Immature natural killer cell (primary cell): ENCODE measurements at places on chromosomes 6 and 20. TPM values are rescaled to one million over a fixed set of nuclear protein-coding genes. Genes with fewer than 3 reads are reported as not detected.

GRCh38 chr6:143375022-143375585 is 75.4 kb downstream of the ADAT2 start:
- H3K27me3 ChIP-seq, result peaks cover 8% of the 10 kb centered on the region
- H3K27ac ChIP-seq, result no peak overlapping the region
- no peaks in the 10 kb centered on the region for H3K36me3 ChIP-seq
- no peak overlapping the region for H3K4me3 ChIP-seq
- H3K4me1 ChIP-seq, result peaks cover 6% of the 10 kb centered on the region
- no peak for DNase-seq

GRCh38 chr20:823574-823902 is 10.0 kb upstream of the FAM110A start:
- H3K27me3 ChIP-seq, result no peaks in the 10 kb centered on the region
- H3K4me1 ChIP-seq, result peaks cover 8% of the 10 kb centered on the region
- no peak for DNase-seq
- H3K4me3 ChIP-seq, result no peak overlapping the region
- no peak overlapping the region for H3K27ac ChIP-seq

The CST2 gene
- polyA plus RNA-seq, result not detected

The RRAGD gene
- 0.22 TPM for polyA plus RNA-seq

The SULF2 gene
- polyA plus RNA-seq, result 1.3 TPM
